ENCODE measurements at places on chromosomes 7 and 10. TPM values are rescaled to one million over a fixed set of nuclear protein-coding genes. Genes with fewer than 3 reads are reported as not detected.
A peak's percentile ranks its signal among the peaks of the same experiment; 100 is the strongest.

DNA sequence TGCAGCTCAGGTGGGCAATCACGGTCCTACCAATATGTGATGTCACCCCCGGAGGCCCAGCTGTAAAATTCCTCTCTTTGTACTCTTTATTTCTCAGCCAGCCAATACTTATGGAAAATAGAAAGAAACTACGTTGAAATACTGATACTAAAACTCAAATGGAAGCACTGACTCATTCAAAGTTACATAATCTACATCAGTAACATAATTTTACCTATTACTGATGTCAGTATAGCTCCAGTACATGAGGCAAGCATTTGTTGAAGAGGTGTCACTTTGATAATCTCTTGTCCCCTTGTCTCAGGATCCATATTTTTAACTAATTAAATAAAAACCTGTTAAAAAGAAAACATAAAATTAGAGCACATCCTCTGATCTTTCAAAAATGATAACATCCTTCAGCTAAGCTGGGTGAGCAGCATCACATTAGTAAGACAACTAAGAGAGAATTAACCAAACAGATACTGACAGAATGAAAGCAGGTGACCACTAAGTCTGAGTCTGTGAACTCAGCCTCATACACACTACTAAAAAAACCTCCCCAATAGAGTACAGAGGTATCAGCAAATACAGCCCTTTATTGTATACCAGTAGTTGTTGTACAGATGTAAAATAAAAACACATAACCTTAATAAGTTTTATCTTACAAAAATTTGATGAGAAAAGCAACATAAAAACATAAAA lies 17.6 kb downstream of the SLC25A40 start:
- DNase-seq: no peak

DNA sequence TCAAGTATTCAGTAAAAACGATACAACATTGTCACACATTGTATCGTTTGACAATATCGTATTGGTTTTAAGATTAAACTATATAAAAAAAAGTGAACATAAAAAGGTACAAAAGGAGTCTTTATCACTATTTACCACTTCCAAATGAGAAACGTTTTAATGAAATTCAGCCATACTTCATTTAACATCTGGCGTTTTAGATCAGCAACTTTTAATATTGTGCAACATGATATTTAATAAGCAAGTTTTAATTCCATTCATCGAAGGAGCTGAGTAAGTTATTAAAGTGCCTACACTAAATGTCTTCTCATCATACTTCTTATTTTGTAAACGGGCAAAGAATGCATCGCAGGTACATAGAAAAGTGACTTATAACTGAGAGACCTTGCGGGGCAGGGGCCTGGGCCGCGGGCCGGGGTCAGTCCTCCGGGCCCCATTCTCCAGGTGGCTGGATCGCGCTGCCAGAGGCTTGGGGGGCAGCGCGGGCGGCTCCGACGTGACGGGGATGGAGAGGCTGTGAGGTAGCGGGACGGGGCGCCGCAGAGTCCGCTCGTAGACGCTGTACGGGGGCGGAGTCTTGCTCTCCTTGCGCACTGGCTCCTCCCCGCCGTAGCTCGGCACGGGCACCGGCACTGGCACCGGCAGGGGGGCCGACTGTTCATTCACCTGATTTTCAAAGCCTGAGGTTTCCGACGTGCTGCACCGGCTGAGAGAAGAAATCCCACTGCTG lies 165.8 kb upstream of the IMMP2L start:
- DNase-seq: no peak

- no peak for DNase-seq
Measured at GRCh38 chr7:901388-902154, 25.2 kb downstream of the GET4 start.

GRCh38 chr7:45711161-45711490 lies 137.0 kb downstream of the ADCY1 start:
- no peak for DNase-seq

DNA sequence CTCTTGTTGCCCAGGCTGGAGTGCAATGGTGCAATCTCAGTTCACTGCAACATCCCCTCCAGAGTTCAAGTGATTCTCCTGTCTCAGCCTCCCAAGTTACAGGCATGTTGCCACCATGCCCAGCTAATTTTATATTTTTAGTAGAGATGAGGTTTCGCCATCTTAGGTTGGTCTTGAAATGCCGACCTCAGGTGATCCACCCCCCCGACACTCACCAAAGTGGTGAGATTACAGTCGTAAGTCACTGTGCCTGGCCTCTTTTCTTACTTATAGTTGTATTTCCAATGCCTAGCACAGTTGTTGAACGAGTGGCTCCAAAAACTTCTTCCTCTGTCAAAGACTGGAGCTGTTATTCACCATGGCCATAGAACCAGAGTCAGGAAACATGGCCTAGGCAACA lies 6.7 kb downstream of the RNF216 start:
- no peak for DNase-seq

- no peak for DNase-seq
Measured at GRCh38 chr7:8143151-8143874, 118.7 kb downstream of the ICA1 start.

- DNase-seq: no peak
Measured at GRCh38 chr7:28937619-28938018, 20.5 kb downstream of the TRIL start.

DNA sequence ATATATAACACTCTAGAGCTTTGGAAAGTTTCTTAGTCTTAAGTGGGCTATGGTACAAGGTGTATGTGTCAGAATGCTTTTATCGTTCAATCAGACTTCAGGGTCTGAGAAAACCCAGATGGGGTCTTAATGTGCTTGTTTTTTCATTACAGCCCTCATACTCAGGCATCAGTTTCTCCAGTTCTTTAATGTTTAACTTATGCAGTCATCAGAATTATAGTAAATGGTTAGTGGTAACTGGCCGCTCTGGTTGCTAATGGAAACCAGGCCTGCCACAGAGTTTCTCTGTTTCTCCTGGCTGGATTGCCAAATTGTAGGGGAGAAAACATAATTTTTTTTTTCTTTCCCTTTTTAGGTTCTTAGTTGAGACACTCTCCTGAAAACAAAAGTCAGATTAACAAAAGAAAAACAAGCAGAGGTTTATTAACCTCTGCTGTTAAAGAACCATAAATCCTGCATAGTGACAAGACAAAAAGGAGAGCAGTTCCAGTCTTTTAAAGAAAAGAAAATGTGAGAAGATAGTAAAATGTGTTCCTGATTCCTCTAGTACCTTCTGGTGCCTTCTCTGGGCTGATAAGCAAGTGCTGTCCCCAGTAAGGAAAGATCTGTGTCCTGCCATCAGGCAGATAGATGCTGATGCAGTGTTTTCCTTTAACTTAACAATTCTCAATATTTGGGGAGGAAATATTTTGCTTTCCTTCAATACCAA lies 21.5 kb upstream of the GHITM start:
- DNase-seq: no peak

GRCh38 chr7:103079836-103080235 lies 4.9 kb downstream of the ARMC10 start:
- DNase-seq: no peak

The SPACDR gene
- 1.7 TPM for polyA plus RNA-seq

DNA sequence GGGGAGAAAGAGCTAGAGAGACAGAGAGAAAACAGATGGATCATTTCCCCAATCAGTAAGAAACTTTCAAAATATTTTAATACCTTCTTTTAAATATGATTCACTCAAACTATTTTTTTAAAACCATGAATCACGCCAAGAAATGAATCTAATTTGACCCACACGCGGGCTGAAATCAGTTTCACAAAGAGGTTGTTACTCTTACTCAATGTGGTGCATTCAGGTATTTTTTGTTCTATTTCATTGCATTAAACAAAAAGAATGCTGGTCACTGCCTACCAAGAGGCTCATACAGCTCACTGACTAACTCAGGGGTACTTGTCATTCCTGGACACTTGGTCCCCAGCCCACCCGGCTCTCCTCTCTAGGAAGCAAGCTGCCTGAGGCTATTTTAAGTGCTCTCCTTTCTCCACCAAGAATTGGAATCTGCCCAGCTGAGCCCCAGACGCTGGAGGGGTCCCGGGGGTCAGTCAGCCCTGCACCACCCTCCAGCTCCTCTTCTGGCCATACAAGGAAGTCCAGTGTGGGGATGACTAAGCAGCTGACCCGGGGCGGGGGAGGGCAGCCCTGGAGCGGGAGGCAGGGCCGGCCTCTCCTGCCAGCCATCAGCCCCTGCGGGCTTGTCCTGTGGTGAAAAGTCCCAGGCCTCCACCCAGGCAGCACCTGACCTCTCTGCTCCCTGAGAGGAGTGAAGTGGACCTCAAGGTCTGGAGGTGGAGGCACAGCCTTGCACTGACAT lies 21.7 kb upstream of the PFKP start:
- no peak for DNase-seq

DNA sequence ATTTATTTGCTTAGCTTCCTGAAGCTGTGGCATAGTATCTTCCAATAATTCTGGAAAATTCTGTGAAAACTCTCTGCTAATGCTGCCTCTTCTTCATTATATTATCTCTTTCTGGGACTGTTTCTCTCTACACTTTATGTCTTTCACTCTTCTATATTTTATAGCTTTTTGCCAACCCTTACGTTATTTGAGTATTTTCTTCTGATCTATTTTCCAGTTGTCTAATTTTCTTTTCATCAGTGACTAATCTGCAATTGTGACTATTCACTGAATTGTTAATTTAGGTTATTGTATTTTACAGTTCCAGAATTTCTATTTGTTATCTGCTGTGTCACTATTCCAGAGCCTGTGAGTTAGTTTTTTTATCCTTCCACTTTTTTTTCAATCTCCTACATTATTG lies 273.4 kb upstream of the PHYHIPL start:
- DNase-seq: no peak

DNA sequence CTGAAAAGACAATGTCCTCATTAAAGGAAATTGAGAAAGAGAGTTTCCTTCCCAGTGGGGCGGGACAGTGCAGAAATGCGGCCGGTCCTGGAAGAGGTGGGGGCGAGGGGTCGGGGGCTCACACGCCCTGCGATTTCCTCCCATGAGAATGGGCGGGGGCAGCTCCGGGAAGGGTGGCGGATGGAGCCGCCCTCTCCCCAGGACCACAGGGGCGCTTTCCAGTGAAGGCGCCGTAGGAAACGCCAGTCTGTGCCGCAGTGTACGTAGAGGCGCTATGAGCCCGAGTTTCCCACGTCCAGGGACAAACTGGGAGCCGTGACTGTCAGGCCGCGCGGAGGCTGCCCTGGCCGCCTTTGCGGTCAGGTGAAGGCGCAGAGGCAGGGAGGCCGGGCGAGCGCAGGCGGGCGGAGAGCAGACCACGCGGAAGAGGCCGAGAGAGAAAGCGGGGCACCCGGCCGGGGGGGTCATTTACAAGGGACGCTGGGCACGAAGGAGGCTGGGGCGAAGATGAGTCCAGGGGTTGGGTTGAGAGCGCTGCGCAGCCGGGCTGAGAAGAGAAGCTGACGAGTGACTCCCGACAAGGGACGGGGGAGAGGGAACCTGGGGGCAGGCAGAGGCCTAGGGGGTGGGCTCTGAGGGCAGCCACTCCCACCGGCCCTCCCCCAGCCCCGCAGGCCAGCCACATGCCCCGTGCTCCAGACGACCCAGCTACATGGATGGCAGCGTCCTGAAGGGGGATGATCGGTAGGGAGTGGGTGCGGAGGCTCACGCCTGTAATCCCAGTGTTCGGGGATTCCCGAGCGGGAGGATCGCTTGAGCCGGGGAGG lies 45.0 kb downstream of the ALOX5 start:
- no peak for DNase-seq

- DNase-seq: peak; percentile 82
Measured at GRCh38 chr7:32905175-32905662, 13.7 kb upstream of the KBTBD2 start.

GRCh38 chr10:16847644-16848043 lies 30.4 kb upstream of the RSU1 start:
- DNase-seq: no peak

GRCh38 chr7:672891-673290 lies 53.6 kb upstream of the DNAAF5 start:
- DNase-seq: no peak

The HOGA1 gene
- 0.90 TPM for polyA plus RNA-seq

DNA sequence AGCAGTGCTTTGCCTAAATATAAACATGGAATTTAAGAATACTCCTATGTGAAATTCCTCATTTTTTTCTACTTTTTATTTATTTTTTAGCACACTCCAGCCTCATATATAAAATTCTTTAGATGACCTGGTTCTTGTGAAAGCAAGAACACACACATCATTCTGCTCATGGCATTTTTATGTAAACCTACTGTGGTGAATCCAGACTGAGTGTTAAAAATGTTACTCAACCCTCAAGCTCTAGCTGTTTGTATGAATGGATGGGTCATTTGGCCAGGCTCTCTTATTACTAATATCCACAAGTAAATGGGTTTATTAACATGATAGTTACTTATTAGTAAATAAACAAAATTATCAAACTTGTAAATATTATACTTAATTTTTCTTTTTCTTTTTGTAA lies 551.7 kb upstream of the LRRN3 start:
- no peak for DNase-seq

GRCh38 chr10:71604324-71605018 lies 115.1 kb downstream of the C10orf105 start:
- DNase-seq: no peak

The OTUD1 gene
- polyA plus RNA-seq: 100 TPM

The SSC4D gene
- polyA plus RNA-seq: 0.94 TPM

- no peak for DNase-seq
Measured at GRCh38 chr7:148806187-148806586, 77.9 kb downstream of the EZH2 start.

GRCh38 chr7:36070230-36070629 lies 82.8 kb upstream of the EEPD1 start:
- no peak for DNase-seq

The RGR gene
- polyA plus RNA-seq: 19.2 TPM

The UCN3 gene
- not detected for polyA plus RNA-seq

GRCh38 chr7:91694351-91694841 lies 186.1 kb downstream of the MTERF1 start:
- peak; percentile 22 for DNase-seq

- no peak for DNase-seq
Measured at GRCh38 chr7:13908667-13909397, 80.6 kb downstream of the ETV1 start.

The CALD1 gene
- 98.8 TPM for polyA plus RNA-seq

GRCh38 chr7:5824297-5824610 lies 42.8 kb upstream of the RNF216 start:
- no peak for DNase-seq

DNA sequence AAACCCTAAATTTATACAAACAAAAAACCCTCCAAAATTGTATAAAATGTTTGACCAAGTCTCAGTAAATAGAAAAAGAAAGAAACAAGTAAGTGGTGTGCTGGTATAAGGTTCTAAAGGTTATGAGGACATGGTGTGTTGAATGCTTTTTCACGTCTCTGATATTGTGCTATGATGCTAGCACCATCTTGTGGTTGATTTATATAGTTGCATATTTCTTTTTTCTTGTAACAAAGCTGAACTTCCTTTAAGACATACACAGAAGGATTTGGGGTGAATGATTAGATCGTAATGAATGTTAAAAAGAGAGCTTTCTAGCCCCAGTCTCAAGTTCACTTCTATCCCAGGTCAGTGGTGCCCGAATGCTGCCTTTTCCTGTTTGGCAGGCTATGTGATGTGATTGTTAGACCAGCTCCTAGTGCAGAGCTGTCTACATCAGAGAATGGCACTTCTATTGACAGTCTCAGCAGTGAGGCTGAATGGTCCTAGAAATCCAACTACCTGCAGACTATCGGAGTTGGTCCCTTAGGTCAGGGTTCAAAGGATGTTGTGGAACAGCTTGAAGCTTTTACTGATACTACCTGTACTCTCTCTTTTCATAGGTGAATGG lies 25.0 kb downstream of the VTI1A start:
- DNase-seq: peak; percentile 25

- DNase-seq: no peak
Measured at GRCh38 chr10:49325131-49325915, 26.4 kb downstream of the C10orf71 start.
